ENCODE measurements at places on chromosomes 3 and 15.

DNA sequence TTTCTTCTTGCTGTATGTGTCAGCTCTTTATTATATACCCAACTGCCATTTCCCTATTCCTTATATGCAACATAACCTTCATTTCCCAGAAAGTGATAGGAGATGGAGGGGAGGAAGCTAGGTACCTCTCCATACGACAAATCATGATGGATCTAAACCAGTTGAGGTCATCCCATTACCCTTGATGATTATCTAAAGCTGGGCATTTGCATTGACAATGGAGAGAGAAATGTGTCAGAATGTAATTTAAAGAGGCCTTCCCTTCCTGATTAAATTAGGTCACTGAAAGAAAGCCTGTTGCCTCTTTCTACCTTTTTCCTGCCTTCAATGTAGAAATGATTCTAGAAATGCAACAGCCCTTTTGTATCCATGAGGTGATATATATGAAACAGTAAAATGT lies 81.9 kb downstream of the SUCNR1 start:
- no peak for DNase-seq

DNA sequence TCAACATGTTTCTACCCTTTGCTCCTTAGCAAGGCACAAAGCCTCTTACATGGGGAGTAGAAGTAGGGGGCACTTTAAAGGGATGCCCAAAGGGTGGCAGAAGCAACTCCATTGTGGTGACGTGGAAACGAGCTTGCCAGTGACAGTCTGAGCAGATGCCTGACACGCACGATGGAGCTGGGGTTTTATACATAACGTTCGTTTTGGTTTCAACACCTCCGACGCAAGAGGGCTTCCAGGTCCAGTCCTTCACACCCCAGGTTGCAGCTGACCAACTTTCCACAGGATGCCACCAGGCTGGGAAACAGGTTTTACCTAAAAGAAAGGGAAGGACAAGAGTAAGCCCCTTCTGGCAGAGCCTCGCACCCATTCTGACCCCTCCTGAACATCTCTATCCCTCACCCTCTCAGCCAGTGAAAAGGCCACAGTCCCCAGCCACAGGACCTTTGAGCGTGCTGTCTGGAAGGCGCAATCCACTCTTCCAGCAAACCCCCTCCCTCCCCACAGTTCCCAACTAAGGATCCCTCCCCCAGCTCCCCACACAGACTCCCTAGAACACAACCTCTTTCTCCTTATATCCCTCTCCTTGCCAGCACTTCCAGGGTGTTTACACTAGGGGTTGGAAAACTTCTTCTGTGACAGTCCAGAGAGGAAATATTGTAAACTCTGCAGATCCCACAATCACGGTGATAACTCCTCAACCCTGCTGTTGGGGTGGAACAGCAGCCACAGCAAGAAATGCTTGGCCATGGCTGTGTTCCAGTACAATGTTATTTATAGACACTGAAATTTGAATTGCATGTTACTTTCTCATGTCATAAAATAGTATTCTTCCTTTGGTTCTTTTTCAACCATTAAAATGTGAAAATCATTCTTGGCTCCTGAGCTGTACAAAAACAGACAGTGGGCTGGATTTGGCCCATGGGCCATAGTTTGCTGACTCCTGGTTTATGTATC lies 36.2 kb downstream of the FAM174B start:
- DNase-seq: no peak

DNA sequence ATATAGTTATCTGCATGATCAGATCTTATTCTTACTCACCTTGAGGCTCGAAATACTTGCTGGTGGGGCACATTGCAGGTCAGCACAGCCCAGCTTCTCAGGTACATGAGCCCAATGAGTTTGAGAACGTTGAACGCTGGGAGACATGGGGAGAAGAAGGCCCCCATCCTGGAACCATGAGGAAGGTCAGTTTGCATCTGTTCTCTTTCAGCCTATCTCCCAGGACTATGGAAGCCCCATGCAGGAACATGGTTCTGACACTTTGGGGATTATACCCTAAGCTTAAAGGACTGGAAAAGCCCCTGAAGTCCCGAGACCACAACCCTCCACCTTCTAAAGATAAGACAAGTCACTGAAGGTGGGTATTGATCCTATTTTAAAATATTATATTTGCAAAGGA lies 17.4 kb upstream of the STARD5 start:
- DNase-seq: no peak

GRCh38 chr3:123116116-123116515 lies 49.3 kb downstream of the PDIA5 start:
- no peak for DNase-seq

DNA sequence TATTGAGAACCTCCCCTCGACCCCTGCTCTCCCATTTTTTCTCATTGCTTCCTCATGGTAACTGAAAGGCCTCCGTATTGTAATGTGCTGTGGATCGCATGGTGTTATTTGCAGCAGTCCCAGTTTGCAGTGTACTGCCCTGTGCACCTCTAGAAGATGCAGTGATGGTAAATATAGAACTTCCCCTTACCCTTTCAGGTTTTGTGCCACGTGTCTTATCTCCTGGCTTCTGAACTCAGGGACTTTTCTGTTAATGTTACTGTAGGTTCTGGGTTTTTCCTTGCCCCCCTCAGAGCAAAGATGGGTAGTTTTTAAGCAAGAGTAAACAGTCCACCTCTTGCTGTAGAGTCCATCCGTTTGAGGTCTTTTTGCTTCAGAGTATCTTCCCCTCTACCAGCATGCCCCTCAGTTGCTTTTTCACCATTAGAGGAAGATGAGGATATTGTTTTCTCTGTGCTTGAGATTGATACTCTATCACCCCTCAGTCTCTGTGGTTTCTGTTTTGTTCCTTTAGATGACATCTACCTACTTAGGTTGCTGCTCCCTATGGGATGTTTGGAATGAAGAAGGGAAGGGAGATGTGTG lies 22.4 kb downstream of the CHD2 start:
- no peak for DNase-seq

DNA sequence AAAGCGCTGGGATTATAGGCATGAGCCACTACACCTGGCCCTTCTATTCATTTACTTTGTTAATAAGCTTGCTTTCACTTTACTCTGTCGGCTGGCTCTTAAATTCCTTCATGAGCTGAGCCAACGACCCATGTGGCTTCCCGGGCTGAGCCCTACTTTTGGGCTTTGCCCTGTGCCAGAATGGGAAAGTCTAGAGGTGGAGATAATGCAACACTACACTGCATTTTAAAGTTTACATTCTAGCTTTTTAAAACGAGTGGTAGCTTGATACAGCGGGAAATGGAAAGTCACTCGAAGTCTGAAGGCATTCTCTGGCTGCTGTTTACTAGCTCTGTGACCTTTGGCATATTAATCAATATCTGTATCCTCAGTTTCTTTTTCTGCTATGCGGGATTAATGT lies 49.0 kb upstream of the ZNF280D start:
- DNase-seq: no peak

GRCh38 chr3:11379824-11380701 lies 107.9 kb downstream of the ATG7 start:
- no peak for DNase-seq

- DNase-seq: no peak
Measured at GRCh38 chr3:46878781-46879436, 1.4 kb downstream of the PTH1R start.

DNA sequence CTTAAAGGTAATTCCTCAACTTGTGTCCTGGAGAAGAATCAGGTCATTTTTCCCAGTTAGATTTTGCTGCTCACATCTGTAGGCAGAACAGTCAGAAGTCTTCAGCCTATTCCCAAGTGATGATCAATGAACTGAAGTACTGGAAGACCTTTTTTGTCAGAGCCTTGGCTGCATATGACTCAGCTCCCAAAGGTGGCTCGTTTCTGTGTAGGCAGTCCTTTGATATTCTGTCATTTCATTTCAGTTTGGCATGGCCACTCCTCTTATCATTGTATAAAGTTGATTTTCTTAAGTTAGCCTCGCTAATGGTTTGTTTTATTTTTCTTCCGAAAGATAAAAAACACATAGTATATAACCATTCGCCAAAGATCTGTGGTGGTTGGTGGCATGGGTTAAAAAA lies 90.7 kb downstream of the KLHL25 start:
- DNase-seq: peak; percentile 43

All from stimulated activated naive CD8-positive, alpha-beta T cell treated with anti-CD3 and anti-CD28 coated beads, Interleukin-15, amount 100 ng/mL, for 72 hours (primary cell).